ACHN (cell line): ENCODE measurements at places on chromosomes 16 and 17.

- peak; percentile 75 for DNase-seq
Measured at GRCh38 chr17:31095236-31096105, 694 bp downstream of the NF1 start.

DNA sequence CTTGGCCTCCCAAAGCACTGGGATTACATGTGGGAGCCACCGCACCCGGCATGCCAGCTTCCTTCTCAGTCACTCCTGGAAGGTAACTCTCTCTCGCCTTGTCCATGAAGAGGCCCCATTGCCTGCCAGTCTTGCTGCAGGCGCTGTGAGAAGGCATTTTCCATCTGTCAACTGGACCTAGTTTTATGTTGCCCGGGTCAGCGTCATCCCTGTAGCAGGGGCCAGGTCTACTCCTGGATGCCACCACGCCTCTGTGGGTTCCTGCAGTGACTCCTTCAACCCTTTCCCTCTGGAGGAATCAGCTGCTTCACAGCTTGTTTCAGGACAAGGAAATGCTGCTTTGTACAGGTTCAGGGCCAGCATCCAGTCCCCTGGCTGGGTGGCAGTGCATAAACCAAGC, 2.6 kb upstream of the NLRC3 start:
- no peak for DNase-seq

- DNase-seq = peak; percentile 64
Measured at GRCh38 chr17:32141258-32141657, 1.0 kb upstream of the RHOT1 start.

GRCh38 chr16:65769055-65769465, 597.4 kb upstream of the CDH5 start:
- DNase-seq = no peak

- DNase-seq = peak; percentile 59
Measured at GRCh38 chr16:20803561-20804214, 2.6 kb downstream of the ERI2 start.

- no peak for DNase-seq
Measured at GRCh38 chr16:74841469-74841868, 66.8 kb upstream of the FA2H start.
